ENCODE measurements at places on chromosomes 13 and 19. TPM values are rescaled to one million over a fixed set of nuclear protein-coding genes. Genes with fewer than 3 reads are reported as not detected.

DNA sequence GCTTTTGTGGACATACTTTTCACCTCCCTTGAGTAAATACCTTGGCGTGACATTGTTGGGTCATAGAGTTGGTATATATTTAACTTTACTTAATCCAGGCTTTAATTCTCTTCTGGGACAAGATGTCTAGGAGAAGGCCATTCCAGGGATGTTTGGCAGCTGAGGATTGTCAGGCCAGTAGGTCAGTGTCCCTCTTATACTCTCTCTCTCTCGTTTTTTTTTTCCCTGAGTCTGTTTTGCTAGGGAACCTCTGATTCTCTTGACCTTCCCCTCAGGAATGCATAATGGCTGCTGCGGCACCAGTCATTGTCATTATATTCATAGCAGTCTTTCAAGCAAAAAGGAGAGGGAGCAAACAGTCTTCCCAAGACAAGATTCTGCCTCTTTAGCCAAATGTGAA lies 48.8 kb downstream of the BICRA start:
- H3K27ac ChIP-seq = no peak overlapping the region
- no peak overlapping the region for H3K4me3 ChIP-seq
- no peaks in the 10 kb centered on the region for H3K4me1 ChIP-seq
- peaks cover 23% of the 10 kb centered on the region for H3K36me3 ChIP-seq

DNA sequence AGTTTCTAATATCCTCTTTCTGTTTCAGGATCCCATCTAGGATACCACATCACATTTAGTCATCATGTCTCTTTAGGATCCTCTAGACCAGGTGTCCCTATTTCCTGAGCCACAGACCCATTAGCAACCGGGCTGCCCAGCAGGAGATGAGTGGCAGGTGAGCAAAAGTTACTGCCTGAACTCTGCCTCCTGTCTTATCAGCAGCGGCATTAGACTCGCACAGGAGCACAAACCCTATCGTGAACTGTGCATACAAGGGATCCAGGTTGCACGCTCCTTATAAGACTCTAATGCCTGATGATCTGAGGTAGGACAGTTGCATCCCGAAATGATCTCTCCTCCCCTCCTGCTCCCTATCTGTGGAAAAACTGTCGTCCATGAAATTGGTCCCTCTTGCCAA lies 7.8 kb upstream of the CEBPG start:
- H3K36me3 ChIP-seq = no peaks in the 10 kb centered on the region
- no peak overlapping the region for H3K4me3 ChIP-seq
- H3K27ac ChIP-seq = no peak overlapping the region
- no peaks in the 10 kb centered on the region for H3K27me3 ChIP-seq
- DNase-seq = no peak
- H3K4me1 ChIP-seq = no peaks in the 10 kb centered on the region

DNA sequence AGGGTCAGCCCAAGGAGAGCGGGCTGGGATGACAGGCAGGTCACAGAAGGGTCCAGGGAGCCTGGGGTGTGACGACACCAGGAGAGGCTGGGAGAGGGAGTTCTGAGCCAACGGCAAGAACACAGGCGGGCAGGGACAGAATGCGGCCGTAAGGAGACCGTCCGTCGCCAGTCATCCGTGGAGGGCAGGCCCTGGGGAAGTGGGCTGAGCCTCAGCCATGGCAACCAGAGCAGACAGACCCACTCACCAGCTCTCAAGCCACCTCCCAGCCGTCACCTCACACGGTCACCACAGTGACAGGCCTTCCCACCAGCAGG lies 3.7 kb upstream of the TMEM86B start:
- H3K27ac ChIP-seq = no peak overlapping the region
- H3K4me1 ChIP-seq = no peaks in the 10 kb centered on the region
- no peak for DNase-seq
- no peaks in the 10 kb centered on the region for H3K27me3 ChIP-seq

DNA sequence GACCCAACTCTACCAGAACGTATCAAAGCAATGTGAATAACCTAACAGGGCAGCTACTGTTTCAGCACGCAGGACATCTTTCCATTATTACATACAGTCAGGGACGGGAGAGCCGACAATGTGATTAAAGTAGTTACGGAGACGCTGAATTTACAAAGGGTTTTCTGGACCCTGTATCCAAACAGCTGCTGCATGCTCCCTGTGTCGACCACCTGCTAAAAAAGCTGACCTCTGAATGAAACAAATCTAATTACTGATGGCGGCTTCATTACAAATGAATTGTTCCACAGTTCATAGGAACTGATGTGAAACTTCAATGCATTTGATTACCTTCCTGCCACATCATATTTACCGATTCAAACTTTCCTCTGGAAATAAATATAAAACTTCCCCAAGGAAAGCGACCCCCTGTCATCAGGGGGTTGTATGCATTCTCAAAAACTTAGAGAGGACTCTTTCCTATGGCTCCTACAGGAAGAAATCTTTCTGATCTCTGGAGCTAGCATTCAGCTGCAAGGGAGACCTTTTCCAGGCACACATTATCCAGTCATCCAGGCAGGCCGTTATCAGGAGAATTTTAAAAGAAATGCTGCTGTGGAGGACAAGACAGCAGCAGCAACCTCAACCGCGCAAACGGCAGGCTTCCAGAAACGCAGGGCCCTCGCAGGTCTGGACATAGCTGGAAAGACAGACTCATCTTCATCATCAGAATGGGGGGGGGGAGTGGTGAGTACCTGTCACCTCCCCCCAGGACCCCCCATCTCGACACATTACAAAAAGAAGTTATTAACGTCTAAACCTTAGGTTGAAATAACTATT lies 3.1 kb downstream of the EFNB2 start:
- no peak for DNase-seq
- H3K27ac ChIP-seq = no peak overlapping the region
- peaks cover 5% of the 10 kb centered on the region for H3K27me3 ChIP-seq
- H3K36me3 ChIP-seq = no peaks in the 10 kb centered on the region
- peak overlapping the region; percentile 79 for H3K4me3 ChIP-seq
- H3K4me1 ChIP-seq = peaks cover 26% of the 10 kb centered on the region

GRCh38 chr13:69737129-69737935 lies 370.3 kb upstream of the ATXN8OS start:
- H3K4me3 ChIP-seq = no peak overlapping the region
- H3K27ac ChIP-seq = no peak overlapping the region
- H3K27me3 ChIP-seq = no peaks in the 10 kb centered on the region
- no peak for DNase-seq
- H3K4me1 ChIP-seq = no peaks in the 10 kb centered on the region

GRCh38 chr13:62643799-62644524 lies 1228.3 kb upstream of the PCDH20 start:
- no peaks in the 10 kb centered on the region for H3K4me1 ChIP-seq
- peak; percentile 40 for DNase-seq
- no peak overlapping the region for H3K27ac ChIP-seq
- no peak overlapping the region for H3K4me3 ChIP-seq
- H3K36me3 ChIP-seq = peaks cover 5% of the 10 kb centered on the region

DNA sequence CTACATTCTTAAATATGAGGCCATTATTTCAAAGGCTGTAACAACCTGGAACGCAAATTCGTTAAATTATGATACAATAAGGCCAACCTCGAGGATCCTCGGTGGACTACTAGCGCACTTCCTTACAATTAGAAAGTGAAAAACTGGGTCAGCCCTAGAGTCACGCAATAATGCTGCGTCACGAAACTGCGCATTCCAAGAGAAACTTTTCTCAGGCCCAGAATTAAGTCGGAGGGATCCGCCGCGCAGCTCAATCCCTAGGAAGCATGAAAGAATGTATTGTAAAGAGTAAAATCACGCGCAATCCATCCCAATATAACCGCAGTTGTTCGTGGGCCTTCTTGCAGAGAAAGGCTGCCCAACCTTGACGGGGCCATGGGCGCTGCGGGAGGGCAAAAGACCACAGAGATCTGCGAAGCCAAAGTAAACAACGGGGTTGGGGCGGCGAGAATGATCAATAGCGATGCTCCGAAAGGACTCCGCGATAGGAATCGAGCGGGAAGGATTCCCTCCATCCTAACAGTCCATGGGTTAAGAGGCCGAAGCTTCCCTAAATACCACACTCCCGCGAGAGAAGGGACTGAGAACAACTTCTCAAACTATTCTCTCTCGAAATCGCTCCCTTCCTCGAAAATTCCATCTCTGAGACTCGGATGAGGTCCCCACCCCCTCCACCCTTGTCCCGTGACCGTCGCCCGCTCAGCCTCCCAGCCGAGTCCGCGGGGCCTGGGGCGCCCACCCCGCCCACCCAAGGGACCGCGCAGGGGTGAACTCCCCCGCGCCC lies 564 bp downstream of the SPART start:
- no peaks in the 10 kb centered on the region for H3K4me1 ChIP-seq
- peak overlapping the region; percentile 92 for H3K4me3 ChIP-seq
- H3K27ac ChIP-seq = peak overlapping the region; percentile 99
- H3K36me3 ChIP-seq = no peaks in the 10 kb centered on the region

GRCh38 chr19:37078717-37079032 lies 442 bp downstream of the ZNF420 start:
- peaks cover 4% of the 10 kb centered on the region for H3K4me1 ChIP-seq
- H3K27me3 ChIP-seq = no peaks in the 10 kb centered on the region
- H3K27ac ChIP-seq = no peak overlapping the region
- H3K4me3 ChIP-seq = peak overlapping the region; percentile 96

DNA sequence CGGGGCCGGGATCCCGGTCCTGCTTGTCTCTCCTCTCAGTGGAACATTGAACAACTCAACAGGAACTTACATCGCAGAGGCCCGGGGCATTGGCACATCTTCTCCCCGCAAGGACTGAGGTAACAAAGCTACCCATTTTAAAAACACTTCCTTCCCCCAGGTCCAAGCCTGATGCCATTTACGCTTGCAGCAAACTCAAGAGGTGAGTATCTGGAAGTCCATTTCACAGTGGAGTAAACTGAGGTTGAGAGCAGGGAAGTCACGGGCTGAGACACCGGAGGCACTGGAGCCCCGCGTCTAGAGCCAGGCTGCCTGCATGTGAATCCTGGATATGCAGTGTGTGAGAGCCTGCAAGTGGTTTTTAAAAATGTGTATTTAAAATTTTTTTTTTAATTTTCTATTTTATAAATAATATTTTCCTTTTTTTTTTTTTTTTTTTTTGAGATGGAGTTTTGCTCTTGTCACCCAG lies 492 bp upstream of the PGLYRP1 start:
- H3K4me3 ChIP-seq = no peak overlapping the region
- H3K27ac ChIP-seq = no peak overlapping the region
- no peaks in the 10 kb centered on the region for H3K4me1 ChIP-seq
- no peaks in the 10 kb centered on the region for H3K27me3 ChIP-seq
- no peak for DNase-seq
- H3K36me3 ChIP-seq = peaks cover 4% of the 10 kb centered on the region

- H3K27me3 ChIP-seq = no peaks in the 10 kb centered on the region
- no peak overlapping the region for H3K27ac ChIP-seq
- H3K4me3 ChIP-seq = no peak overlapping the region
- peaks cover 4% of the 10 kb centered on the region for H3K4me1 ChIP-seq
Measured at GRCh38 chr13:112898621-112899280, 70.3 kb upstream of the MCF2L start.

DNA sequence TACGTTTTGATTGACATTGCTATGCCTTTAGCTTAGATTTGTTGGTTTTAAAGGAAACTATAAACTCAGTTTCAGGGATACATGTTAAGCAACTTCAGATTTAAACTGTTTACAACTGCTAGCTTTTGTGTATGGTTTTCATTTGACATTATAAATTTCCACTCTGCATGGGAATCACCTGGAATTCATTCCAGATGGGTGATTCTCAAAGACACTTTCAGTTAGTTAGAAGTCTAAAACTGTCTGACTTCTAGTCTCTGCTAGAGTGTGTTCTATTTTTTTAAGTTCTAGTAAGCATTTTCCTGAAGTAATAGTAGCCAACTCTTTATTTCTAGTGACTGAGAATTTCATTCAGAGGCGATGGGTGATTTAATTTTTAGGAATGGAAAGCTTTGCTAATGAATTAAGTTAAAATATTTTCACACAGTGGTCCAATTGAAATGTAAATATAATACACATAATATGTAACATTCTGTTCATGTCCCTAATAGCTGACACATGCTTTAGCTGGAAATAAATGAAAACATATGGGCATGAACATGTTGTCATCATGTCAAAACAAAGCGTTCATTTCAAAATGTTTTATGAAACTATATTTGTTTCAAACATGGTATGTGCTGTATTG lies 58.3 kb upstream of the CSNK1A1L start:
- H3K4me1 ChIP-seq = no peaks in the 10 kb centered on the region
- peaks cover 13% of the 10 kb centered on the region for H3K36me3 ChIP-seq
- no peak for DNase-seq

- H3K4me3 ChIP-seq = no peak overlapping the region
- H3K36me3 ChIP-seq = peaks cover 23% of the 10 kb centered on the region
- H3K27me3 ChIP-seq = no peaks in the 10 kb centered on the region
- H3K27ac ChIP-seq = no peak overlapping the region
- no peak for DNase-seq
Measured at GRCh38 chr19:10374931-10375330, 5.4 kb downstream of the TYK2 start.

GRCh38 chr13:80070024-80070703 lies 270.8 kb downstream of the SPRY2 start:
- H3K4me1 ChIP-seq = no peaks in the 10 kb centered on the region
- no peak overlapping the region for H3K4me3 ChIP-seq
- DNase-seq = peak; percentile 37
- no peak overlapping the region for H3K27ac ChIP-seq
- no peaks in the 10 kb centered on the region for H3K27me3 ChIP-seq

DNA sequence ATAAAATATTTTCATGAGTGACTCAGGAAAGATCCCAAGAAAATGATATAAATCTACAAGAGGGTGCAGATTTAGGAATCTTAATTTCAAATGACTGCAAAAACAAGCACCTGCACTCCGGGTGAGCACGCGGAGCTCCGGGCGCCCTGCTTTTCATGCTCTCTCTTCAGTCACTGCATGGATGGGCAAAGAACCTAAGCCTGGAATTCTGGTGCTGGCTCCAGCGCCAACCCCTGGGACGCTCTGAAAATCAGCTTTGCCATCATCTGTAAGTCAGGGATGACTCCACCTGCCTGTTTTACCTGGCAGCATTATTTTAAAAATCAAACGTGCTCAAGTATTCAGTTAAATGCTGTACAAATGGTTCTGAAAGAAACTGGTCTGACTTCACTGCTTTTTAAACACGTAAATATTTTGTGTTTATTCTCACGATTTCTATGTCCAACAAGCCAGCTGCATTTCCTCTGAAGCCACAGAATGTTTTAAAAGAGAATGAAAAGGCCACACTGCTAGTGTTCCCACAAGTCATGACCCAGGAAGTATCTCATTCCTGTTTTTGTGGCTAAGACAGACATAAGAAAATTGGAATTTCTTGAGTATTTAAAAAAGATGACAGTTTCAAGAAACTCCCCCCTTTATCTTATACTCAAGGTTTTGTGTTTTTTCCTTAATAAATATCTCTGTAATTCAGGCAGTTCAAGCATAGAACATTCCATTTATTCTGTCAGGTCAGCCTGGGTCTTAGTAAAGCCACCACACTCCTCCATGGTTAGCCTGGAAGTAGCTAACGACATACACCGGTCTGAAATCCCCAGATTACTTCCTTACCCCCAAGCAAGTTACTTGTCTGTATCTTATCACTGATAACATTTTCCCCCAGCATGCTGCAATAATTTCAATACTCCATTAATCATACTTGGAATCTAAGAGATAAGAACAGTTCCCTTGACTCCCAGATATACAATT lies 81.1 kb downstream of the COL4A1 start:
- H3K27me3 ChIP-seq = no peaks in the 10 kb centered on the region
- no peaks in the 10 kb centered on the region for H3K36me3 ChIP-seq
- no peak overlapping the region for H3K27ac ChIP-seq
- no peak overlapping the region for H3K4me3 ChIP-seq

The ZNF724 gene
- 56.7 TPM for total RNA-seq

The MEDAG gene
- 0.88 TPM for total RNA-seq

The VSTM2B gene
- total RNA-seq = 0.29 TPM

The MAST1 gene
- 11.8 TPM for total RNA-seq

The NUMBL gene
- total RNA-seq = 34.5 TPM
